ENCODE measurements at places on chromosomes 6 and 20.

- no peak for DNase-seq
Measured at GRCh38 chr6:116405138-116405537, 34.4 kb downstream of the DSE start.

DNA sequence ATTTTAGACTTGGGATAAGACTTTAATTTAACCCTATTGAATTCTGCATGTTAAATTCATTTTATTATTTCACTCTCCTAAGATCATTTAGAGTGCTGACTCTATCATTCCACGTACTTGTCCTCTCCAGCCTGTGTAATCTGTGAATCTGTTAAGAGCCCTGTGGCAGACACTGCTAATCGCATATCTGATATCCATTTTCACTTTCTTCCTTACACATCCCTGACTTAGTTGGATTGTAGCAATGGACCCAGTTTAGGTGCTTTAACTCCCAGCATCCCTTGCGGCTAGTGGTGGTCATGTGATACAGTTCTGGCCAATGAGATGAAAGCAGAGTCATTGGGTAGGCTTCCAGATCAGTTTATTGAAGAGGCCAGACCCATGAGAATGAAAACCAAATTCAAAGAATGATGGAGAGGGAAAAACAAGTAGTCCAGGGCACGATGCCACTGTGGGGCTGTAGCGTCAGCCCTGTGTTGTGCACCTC lies 57.2 kb upstream of the SOX4 start:
- DNase-seq: no peak

DNA sequence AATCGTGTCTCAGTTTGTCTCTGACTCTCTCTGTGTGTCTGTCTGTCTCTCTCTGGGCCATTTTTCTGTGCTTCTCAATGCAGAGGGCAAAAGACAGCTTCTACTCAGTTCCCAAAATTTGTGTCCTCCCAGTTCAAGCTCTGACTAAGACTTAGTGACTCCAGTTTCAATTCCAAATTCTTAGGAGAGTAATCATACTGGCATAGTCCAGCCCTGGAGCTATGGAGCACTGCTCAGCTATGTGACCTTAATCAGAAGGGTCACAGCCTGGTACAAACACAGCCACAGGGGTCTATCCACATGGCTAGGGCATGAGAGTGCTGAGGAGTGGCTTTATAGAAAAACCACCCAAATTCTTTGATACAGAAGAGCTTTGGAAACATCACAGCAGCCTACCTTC lies 91.9 kb downstream of the FOXF2 start:
- DNase-seq: no peak

GRCh38 chr6:44496665-44497369 lies 109.3 kb downstream of the CDC5L start:
- no peak for DNase-seq

- DNase-seq: no peak
Measured at GRCh38 chr6:129894921-129895320, 33.8 kb upstream of the TMEM244 start.

DNA sequence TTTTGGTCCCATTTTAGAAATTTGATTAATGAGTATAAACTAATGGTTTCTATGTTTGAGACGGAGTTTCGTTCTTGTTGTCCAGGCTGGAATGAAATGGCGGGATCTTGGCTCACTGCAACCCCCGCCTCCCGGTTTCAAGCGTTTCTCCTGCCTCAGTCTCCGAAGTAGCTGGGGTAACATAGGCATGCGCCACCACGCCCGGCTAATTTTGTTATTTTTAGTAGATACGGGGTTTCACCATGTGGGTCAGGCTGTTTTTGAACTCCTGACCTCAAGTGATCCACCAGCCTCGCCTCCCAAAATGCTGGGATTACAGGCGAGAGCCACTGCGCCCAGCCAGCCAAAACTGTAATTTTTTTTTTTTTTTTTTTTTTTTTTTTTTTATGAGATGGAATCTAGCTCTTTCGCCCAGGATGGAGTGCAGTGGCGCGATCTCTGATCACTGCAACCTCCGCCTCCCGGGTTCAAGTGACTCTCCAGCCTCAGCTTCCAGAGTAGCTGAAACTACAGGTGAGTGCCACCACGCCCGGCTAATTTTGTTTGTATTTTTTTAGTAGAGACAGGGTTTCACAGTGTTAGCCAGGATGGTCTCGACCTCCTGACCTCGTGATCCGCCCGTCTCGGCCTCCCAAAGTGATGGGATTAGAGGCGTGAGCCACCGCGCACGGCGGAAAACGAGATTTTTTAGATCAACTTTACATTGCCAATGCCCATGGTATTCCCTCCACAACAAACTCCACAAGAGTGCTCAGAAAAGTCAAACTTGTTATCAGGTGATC lies 127.8 kb downstream of the HFE start:
- DNase-seq: no peak

GRCh38 chr6:114559419-114559818 lies 216.6 kb upstream of the HS3ST5 start:
- DNase-seq: no peak

DNA sequence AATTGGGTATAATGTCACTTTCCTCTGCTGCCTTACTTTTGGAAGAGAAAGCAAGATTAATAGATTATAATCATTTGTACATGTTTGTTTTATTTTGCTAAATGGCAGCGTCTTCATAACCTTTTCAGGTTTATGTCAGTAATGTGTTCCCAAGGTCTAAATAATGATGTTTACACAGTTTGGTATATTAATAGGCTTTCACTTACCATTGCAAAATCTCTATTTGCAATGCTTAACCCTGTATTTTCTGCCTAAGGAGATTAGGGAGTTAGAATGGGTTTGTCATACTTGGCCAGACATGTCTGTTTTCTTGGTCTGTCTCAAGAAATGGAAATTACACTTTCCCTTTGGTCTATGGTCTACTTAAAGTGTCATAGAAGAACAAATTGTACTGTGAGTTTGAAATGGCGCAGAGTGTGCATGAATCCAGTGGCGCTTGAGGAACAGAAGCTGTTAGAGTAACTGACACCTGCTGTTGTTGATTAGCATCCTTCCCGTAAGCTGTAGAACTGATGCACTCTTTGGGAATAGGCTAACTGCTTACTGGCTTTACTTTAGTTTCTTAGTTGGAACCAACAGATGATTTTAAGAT lies 261.1 kb downstream of the SAMD5 start:
- no peak for DNase-seq

DNA sequence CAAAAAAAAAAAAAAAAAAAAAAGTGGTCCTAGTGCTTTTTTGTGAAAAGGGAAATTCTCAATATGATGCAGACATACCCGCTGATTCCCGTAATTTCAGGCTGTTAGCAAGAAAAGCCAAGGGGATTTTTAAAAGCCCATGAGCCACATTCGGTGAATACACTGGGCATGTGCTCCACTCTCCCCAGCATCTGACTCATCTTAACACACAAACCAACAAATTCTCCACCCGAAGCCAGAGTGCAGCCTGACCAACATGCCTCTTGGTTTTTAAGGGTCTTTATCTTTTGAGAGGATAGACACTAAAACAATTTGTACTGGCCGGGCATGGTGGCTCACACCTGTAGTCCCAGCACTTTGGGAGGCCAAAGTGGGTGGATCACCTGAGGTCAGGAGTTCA lies 45.5 kb upstream of the CD83 start:
- DNase-seq: no peak

DNA sequence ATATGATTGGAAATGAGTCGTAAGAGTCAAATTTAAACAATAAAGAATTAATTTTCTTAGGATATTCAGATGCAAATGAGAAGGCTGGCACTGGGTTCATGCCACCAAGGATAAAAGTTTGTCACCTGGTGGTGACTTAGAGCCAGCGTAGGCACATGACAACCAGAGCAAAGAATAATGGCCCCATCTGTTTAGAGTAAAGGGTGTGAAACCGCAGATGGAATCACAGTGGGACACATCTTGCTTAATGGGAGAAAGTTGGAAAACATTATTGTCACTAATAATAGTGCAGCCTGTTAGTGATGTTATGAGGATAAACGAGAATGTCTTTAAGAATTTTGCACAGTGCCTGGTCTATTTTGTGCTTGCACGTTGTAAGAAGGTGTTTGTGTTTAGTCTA lies 727.8 kb downstream of the QKI start:
- DNase-seq: no peak

GRCh38 chr6:90144396-90144795 lies 152.2 kb downstream of the BACH2 start:
- DNase-seq: peak; percentile 40

- DNase-seq: no peak
Measured at GRCh38 chr6:134510920-134511319, 193.0 kb upstream of the SGK1 start.

GRCh38 chr20:53921443-53921973 lies 148.9 kb downstream of the BCAS1 start:
- DNase-seq: no peak

- DNase-seq: no peak
Measured at GRCh38 chr6:135173989-135174484, 7.1 kb upstream of the MYB start.

DNA sequence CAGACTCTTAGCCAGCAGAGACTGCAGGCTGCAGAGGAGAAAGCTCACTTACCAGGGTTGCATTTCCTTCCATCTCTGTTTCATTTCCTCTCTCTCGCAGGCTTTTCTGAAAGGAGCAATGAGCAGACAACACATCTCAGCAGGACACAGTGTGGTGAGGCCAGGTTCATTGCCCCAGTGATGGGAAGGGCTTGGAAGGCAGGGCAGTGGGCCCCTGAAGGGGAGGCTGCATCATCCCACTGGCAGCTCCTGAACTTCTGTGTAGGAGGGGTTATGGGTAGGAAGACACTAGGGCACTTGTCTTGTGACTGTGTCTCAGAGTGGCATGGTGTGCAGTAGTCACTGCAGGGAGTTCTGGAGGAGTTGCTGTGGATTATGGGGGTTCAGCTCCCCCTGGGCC lies 246.8 kb downstream of the QKI start:
- DNase-seq: no peak

All from stimulated activated CD4-positive, alpha-beta T cell treated with anti-CD3 and anti-CD28 coated beads, Interleukin-1b, Interleukin-23, amount 100 ng/mL, for 24 hours (primary cell).